ENCODE measurements at places on chromosomes 12 and 14. TPM values are rescaled to one million over a fixed set of nuclear protein-coding genes. Genes with fewer than 3 reads are reported as not detected.

PLEKHD1 gene
- total RNA-seq = 0.09 TPM

LGALS3 gene
- total RNA-seq = 34.4 TPM

MMP19 gene
- total RNA-seq = 4.5 TPM

PTHLH gene
- 0.57 TPM for total RNA-seq

SAMD15 gene
- 1.4 TPM for total RNA-seq

CD69 gene
- total RNA-seq = 90.9 TPM

SMCO2 gene
- 0.71 TPM for total RNA-seq

FZD10 gene
- total RNA-seq = 0.57 TPM

ANKS1B gene
- total RNA-seq = 4.9 TPM

SCNN1A gene
- total RNA-seq = 0.61 TPM

KRT6A gene
- total RNA-seq = 14.4 TPM

ARPC3 gene
- total RNA-seq = 377 TPM

CCDC59 gene
- total RNA-seq = 51.2 TPM

CIROP gene
- total RNA-seq = 0.05 TPM

NANOG gene
- 0.05 TPM for total RNA-seq

FAM90A1 gene
- total RNA-seq = 0.24 TPM

L3HYPDH gene
- total RNA-seq = 11.9 TPM

Measured in thymus (tissue), 14 donors.